Lung microvascular endothelial cell (primary cell): ENCODE measurements at places on chromosomes 16 and 17.

GRCh38 chr16:25155553-25156460 lies 44.3 kb downstream of the LCMT1 start:
- no peak for DNase-seq

DNA sequence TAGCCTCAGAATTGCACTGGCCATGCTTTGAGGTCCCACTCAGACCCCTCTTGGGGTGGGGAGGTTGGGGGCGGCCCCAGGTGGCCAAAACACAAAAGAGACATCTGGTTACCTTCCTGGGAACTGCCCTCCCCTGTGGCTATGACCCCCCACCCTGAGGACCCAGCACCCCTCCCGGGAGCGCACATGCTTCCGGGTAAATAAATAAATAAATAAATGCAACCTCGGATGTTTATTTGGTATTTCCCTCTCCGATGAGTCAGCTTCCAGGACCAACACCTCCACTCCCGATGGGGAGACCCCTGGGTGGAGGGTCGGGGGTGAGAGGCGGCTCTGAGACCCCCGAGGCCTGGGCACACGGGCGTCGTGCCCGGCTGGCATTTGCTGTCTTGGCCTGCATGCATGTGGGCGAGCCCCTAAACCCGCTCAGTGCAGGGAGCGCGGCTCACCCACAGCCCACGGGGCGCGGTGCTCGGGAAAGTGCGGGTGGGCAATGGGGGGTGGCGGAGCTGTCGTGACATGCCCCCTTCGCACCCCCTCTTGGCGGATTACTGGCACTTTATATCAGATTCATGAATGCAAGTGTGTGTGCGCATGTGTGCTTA lies 84.3 kb upstream of the CREBBP start:
- DNase-seq: no peak

DNA sequence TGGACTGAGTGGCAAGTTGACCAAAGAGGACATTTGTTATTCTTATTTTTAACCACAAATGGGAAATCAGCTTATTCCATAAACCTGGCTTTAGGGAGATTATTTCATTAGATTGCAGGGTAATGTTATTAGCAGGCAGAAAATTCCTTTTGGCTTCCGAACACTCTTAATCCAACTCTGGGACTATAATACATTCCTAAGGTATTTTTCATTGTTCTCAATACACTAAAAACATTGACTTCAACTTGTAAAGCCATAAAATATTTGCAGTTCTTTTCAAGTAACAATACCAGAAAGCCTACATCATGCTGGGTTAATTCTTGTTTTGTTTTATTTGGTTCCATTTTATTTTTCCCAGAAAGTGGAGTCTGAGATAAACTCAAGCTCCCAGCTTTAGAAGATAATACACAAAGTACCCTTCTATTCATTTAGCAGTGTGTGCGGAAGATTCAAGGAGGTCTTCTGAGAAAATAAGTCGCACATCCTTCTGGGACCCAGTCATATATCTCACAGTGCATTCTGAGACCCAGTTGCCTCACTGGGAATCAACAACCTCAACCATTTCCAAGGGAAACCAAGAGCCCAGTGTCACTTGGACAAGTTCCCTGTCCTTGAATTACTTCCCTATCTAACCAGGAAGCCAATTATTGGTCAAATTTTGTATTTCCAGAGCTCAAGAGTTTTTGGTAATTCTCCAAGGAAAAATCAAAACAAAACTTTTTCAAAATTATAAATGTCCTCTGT lies 389.6 kb upstream of the DYNLRB2 start:
- no peak for DNase-seq

- DNase-seq: no peak
These were observed 9.5 kb downstream of the DOK4 start for GRCh38 chr16:57476546-57477410.

DNA sequence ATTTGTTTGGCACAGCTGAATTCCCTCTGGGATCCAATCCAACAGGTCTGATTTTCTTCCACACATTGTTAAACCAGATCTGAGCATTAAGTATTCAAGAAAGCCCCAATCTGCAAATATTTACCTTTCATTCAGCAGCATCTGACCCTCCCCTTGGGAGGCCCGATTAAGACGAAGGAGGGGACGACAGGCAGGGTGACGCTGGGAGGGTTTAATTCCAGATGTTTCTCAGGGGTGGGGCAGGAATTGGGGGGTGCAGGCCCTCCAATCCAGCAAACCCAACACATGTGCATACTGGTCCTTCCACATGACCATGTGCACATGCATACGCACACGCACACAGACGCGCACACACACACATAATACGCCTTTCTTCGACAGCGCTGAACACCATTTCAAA lies 240.5 kb downstream of the GSG1L start:
- no peak for DNase-seq

DNA sequence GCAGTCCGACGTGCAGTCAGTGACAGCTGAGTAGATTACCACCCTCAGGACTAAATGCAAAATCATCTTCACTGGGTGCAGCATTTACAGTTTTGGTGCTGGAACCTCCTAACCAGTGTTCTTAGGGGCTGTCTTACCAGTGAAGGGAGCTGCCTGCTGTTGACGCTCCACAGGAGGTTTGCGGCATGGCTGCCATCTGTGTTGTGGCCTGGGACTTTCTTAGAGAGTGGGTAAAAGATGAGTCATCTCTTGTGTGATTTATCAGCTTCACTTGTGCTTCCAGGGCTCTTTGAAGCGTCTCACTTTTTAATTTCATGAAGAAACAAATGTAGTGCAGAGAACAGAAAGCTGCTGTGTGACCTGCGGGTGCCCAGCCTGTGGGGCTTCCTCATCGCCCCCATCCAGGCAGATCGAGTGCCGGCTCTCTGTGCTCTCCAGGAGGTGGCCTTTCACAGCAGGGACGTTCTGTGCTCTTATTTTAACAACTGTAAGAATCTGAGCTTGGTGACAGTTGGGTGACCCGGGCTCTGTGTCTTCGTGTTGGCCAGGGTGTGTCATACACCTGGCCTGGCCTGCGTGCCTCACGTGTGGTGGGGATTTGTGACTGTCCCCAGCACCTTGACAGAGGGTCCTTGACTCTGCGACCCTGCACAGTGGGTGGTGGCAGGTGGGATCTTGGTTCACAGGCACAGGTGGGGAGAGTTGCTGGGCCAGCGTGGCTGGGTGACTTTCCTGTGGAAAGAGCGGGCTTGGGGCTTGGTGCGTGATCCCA lies 24.3 kb upstream of the ZNF750 start:
- peak; percentile 83 for DNase-seq

DNA sequence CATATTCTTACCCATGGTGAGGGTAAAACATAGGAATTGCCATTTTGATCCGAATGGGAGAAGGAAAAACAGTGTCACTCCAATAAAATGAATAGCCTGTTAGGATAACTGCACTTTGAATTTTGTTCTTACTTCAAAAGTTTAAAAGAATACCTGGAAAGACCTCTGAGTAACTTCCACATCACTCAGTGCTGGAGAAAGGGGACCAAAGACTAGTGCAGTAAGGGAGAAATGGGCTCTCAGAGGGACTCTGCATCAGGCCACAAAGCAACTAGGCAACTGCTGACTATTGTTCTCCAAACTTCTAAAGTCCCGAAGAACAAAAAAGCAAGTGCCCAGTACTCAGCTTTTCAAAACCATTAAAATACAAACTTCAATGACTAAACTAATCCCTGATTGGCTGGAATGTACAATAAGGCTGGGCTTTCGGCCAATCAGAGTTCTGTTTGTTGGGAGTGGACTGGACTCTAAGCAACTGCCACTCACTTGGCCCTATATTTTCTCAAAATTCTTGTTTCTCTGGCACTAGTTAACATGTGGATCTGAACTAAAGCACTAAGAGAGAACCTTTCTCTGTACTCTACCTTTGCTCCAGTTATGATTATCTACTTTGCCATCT lies 6.2 kb downstream of the DNAJC7 start:
- peak; percentile 55 for DNase-seq

- peak; percentile 64 for DNase-seq
These were observed 38.1 kb downstream of the SOST start for GRCh38 chr17:43720311-43721060.

DNA sequence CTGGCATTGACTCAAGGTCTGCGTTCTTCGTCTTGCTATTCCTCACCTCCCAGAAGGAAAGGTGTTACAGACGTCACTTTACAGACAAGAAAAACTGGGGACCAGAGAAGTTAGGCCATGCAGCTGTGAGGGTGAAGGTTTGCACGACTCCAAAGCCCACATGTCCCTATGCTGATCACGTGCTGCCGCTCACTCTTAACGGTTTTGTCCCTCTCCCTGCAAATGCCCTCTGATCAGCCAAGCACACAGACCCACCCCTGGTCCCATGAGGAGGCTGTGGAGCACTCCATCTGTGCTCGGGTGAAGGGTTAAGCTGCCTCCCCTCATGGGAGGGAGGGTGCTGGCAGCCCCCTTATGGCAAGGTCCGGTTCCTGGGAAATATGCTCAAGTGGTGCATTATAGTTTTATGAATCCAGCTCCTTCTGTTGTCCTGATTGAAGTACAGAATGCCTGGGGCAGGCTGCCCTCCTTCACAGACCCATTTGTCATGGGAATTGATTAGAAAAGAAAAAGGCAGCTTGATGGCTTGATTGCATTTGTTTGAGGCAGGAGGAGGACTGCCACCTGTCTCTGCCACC lies 18.8 kb downstream of the CCDC182 start:
- DNase-seq: no peak

DNA sequence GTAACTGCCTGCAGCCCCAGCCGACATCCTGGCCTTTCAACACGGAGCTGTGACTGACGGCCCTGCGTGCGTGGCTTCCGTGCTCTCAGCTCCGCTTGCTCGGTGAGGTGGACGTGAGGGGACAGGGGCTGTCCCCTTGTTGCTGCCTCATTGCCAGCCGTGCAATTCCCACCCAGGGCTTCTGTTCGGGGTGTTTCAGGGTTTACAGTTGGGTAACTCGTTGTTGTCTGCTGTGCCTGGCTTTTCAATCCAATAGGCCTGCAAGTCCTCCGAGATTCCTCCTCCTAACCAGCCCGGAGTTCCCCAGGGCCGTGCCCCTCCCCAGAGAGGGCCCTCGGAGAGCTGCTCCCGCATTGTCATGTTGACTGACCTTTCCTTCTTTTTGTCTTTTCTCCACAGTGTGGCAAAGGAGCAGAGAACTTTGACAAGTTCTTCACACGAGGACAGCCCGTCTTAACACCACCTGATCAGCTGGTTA lies 31.4 kb upstream of the CACNG5 start:
- DNase-seq: no peak

DNA sequence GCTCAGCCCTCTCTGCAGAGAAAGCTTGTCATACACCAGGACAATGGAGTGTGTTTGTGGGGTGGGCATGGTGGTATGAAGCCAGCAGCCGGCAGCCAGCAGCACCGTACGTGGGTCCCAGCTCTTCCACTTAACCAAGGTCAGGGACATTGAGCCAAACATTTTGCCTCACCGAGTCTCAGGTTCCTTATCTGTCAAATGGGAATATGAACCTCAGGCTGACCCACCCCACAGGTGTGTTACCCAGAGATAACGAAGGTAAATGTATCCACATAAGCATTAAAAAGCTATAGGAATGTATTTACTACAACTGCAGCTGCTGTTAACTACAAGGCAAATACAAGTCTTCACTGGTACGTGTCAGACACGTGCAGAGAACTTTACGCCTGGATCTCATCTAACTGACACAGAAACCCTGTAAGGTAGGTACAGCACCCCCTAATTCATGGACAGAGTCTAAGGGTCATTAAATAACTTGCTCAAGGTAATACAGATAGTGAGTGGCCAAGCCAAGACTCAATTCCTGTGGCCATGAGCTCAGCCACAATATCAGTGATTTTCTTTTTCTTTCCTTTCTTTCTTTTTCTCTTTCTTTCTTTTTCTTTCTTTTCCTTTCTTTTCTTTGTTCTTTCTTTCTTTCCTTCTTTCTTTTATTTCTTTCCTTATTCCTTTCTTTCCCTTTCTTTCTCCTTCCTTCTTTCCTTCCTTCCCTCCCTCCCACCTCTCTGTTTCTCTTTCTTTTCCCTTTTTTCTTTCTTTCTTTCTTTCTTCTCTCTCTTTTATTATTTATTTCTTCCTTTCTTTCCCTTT lies 990 bp downstream of the SLC5A11 start:
- no peak for DNase-seq

- no peak for DNase-seq
These were observed 12.1 kb downstream of the CYB561 start for GRCh38 chr17:63433746-63434591.

- no peak for DNase-seq
These were observed 6.1 kb downstream of the DOK4 start for GRCh38 chr16:57479976-57480753.

- no peak for DNase-seq
These were observed 18.3 kb downstream of the PIK3R5 start for GRCh38 chr17:8947201-8947600.

- no peak for DNase-seq
These were observed 39.6 kb upstream of the RPL38 start for GRCh38 chr17:74163836-74164235.

DNA sequence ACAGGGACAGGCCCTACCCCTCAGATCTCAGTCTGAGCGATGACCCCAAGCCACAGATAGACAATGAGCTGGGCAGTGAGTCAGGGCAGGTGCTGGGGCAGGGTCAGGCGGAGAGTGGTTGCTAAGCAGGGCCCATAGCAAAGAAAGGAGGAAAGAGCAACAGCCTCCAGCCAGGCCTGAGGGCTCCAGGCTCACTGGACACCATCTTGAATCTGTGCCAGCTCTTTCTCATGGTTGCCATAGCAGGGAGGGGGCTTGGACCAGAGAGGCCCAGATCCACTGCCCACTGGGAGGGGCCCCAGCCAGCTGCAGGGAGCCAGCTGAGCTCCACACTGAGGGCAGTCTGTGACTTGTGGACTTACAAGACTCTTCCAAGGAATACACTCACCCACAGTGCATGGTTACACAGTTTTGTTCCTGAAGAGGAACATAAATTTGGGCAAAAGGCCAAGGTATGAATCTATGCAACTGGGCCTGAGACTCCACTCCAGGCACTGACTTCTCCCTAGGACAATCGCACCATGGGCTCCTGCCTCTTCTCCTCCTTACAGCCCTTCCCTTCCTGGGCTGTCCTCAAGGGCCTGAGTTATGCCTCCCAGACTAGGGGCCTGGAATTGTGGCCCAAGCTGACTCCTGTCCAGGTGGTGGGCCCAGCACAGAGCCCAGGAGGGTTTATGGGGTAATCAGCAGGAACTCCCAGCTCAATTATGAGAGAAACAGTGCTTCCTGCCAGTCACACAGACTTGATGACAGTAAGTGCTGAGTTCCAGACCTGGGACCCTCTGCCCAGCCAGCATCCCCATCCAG lies 59.9 kb downstream of the BEAN1 start:
- peak; percentile 72 for DNase-seq

GRCh38 chr16:3029491-3030221 lies 5.8 kb downstream of the THOC6 start:
- peak; percentile 26 for DNase-seq

GRCh38 chr16:56525236-56525635 lies 5.4 kb upstream of the BBS2 start:
- DNase-seq: peak; percentile 19

- DNase-seq: no peak
These were observed 235.7 kb downstream of the STX8 start for GRCh38 chr17:9339958-9340357.

GRCh38 chr16:28528463-28528867 lies 10.3 kb downstream of the NUPR1 start:
- DNase-seq: peak; percentile 51

GRCh38 chr17:16287563-16288027 lies 65.7 kb downstream of the CENPV start:
- DNase-seq: peak; percentile 77
